ENCODE measurements at places on chromosomes 11 and 22.

GRCh38 chr22:22882033-22882717 lies 5.4 kb upstream of the IGLL5 start:
- DNase-seq = no peak

DNA sequence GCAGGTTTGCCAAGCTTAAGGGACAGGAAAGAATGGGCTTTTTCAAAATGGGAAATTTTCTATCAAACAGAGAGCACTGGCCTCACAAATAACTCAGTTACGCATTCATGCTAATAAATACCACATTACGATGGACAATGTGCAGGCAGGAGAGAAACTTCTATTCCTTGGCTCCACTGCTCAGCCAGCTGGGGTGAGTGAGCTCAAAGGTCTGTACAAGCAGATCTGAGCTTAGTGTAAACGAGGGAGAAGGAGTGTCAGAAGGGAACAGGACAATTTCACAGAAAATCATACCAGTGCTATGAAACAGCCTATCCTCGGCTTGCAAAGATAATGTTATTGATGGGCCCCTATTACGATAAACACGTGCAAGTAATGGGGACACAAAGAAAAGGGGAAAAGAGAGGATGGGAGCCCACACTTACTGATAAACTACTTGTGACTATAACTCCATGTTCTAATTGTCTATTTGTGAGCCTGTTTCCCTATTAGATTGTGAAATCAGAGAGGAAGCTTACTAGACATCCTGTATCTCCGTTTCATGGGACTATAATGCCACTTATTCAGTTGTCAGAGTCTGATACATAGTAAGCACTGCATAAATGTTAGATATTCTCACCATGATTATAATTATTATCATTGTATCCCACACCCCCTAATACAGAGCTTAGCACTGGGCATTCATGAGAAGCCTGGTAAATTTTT lies 46.3 kb downstream of the AMOTL1 start:
- no peak for DNase-seq

DNA sequence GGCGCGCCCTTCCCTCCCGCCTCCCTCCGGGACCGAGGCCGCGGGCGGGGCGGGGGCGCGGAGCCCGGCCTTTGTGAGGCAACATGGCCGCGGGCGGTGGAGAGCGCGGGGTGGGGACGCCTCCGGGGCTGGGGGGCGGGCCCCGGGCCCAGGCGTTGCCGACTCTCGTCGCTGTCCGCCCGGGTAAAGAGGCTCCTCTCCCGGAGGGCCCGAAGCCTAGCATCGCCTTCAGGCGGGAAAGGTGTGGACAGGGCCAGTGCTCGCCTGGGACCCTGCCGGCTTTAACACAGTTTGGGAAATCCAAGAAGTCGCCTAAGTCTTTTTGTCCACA lies 369 bp downstream of the DGCR8 start:
- DNase-seq = peak; percentile 63

GRCh38 chr11:73260127-73260457 lies 12.0 kb upstream of the P2RY6 start:
- no peak for DNase-seq

DNA sequence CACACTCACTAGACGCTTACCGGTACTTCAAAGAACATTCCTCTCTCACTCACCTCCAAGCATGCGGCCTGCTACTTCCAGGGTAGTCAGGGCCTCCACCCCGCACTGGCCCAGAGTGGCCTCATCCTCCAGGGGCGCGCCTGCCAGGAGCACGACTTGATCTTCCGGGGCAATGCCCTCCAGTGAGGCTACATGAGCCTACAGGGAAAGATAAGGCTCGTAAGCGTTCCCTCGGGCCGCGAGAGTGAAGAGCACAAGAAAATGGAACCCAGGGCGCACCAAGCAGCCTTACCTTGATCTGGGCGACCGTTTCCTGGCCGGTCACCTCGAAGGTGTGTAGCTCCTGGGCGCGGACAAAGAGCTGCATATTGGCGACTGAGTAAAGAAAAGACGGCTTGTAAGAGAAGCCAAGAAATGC lies 478 bp downstream of the FAU start:
- no peak for DNase-seq

- DNase-seq = no peak
Observed at GRCh38 chr11:43366677-43367076, 8.0 kb downstream of the TTC17 start.

DNA sequence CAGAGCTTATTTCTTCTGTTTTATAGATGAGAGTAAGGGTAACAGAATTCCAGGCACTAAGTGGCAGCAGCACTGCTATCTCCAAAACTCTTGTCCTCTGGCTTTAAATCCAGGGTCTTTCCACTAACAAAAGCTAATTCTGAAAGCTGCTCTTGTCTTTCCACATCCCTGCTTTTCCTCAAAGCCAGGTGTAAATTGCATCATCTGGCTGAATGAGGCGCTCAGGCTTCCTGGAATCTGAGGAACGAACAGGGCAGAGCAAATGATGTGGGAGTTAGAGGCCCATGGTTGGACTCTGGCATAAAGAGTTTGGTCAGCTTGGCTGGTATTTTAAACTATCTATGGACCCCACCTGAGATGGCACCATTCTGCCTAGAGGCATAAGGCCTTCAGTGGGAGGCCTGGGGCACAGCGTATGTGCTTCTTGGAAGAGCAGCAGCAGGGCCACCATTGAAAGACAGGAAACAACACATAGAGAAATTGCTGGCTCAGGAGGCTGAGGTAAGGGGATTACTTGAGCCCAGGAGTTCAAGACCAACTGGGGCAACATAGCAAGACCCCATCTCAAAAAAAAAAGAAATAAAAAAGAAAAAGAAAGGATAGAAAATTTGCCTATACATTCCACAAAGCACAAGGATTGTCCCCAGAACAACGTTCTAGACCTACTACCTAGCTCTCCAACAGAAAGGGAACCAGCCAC lies 1.9 kb downstream of the KCNJ5 start:
- DNase-seq = no peak

DNA sequence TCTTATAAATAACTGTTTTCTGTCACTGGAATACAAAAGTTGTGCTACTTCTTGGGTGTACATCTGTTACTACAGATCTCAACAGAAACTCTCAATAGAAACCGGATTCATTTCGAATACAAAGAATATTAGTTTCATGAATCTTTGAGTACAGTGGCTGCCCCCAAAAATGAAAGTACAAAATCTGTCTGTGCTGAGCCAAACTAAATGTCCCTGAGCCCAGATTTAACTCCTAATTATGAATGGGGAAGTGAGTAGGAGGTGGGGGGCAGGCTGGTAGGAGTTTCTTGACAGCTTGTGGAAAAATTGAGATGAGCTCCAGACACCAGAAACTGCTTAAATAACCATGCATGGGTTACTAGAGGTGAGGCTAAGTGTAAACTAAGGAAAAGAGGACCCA lies 41.6 kb downstream of the PITPNB start:
- DNase-seq = no peak

All from effector memory CD4-positive, alpha-beta T cell (primary cell).